ENCODE measurements at places on chromosomes 6 and 20.

DNA sequence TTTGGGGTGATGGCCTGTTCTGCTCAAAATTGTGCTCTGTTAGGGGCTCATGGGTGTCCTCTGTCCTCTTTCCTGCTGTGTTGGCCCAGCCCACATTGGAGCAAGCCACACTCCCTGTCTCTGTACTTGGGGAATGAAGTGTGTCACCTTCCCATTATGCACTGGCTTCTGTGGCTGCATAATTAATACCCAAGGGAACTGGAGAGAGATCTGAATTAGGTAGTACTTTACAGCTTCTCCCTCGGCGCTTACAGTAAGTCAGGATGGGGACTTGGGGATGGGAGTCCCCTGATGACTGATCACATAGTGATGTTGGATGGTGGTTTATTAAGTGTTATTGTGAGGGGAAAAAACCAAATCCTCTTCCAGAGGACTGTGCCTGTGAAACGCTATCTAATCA is 116.6 kb downstream of the FOXO3 start:
- DNase-seq = no peak

- DNase-seq = no peak
Observed at GRCh38 chr6:133966654-133967329, 13.8 kb downstream of the TBPL1 start.

DNA sequence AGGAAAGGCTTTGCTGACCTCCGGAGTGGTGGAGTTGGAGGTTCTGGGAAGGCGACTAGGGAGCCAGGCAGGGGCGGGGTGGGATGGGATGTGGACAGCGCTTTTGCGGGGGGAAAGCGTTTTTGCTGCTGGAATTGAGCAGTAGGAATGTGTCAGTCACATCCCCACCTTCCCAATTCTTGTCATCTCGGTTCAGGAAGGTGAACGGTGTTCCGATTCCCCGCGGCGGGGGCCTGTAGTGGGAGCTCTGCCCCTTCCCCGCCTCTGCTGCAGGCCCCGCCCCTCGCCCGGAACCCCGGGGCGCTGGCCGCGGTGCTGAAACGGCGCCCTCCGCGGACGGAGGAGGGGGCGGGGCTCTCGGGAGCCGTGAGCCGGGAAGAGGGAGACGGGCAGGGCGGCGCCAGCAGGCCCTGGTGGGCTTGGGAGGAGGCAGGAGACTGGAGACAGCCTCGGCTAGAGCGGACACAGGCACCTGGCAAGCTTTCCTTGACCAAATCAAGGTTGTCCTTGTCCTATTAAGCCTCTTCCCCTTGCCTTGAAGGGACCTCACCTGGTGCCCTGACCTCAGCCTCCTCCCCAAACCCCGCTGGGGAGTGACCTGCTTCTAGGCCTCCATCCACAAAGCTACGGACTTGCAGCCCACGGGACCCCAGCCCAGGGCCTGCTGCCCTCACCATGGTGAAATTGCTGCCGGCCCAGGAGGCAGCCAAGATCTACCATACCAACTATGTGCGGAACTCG is at the start of gene LHFPL5:
LHFPL5 (plus strand) TSS at position 357 of the 741 bp plus-strand sequence; CDS start at position 676, 319 bp downstream.
- peak; percentile 35 for DNase-seq

DNA sequence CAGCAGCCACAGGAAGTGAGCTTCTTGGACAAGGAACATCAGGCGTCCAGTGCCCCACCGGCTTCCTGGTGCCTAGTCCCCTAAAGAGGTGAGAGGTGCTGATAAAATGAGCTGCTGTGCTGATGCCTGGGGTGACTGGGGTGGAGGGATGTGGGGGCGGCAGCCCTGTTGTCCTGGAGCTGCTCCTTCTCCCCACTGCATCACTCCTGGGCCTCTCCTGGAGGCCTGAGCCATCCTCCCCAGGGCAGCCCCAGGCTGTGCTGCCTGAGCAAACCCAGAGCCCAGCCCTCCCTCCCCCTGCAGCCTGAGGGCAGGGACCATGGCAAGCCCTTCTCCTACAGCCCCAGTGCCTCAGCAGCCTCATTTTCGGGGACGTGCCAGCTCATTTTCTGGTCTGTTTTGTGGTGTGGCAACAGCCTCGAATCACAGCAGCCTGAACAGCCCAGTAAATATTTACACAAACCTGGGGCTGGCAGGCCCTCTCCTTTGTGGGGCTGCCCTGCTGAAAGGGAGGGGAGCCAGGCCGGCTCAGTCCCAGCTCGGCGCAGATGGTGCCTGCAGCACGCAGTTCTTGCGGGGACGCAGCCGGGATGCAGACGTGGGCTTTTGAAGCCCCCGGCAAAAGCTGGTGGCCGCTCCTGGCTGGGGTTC is 259.9 kb downstream of the DLL1 start:
- DNase-seq = no peak

DNA sequence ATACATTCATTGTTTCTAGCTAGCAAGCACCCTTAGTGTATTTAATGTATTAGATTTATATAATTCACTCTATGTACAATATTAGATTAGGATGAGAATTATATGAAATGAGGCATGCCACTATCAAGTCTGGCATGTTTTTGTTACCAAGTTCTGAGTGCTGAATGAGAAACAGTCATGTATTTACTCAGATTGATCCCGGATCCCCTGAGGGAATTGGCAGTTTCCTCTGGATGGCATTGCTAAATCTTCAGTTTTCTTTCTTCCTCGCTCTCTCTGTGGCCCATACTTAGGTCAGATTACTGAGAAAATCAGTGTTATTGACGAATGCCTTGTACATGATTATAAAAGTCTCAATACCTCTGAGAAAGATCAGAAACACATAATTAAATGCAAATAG is 66.6 kb downstream of the CDKAL1 start:
- DNase-seq = no peak

- no peak for DNase-seq
Observed at GRCh38 chr20:38883081-38883980, 42.9 kb upstream of the FAM83D start.

DNA sequence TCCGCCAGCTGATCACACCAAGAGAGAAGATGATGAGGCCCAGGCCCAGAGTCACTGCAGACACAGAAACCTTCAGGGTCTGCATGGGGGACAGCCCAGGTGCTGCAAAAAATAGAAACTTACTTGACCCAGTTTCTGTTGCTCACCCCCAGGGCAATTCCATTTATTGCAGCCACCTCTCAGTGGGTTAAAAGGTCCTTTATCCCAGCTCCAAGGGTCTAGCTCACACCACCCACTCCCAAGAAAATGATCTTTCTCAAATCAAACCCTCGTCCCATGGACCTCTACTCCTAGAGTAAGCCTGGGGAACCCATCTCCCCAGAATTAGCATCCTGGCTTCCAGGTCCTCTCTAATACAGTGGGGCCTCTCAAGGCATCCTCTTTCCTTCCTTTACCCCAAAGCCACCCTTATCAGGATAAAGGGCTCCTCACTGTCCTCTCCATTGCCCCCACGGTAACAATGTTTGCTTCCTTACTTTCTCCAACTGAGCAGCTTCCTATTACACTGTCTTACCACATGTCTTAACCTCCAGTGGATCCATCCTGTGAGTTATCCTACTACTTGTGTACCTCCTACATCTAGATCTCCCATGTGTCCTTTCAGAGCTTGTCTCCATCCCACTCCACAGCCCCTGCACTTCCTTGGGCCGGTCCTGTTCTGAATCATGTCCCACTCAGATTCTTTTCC is 5.1 kb downstream of the HLA-DMB start:
- DNase-seq = no peak

DNA sequence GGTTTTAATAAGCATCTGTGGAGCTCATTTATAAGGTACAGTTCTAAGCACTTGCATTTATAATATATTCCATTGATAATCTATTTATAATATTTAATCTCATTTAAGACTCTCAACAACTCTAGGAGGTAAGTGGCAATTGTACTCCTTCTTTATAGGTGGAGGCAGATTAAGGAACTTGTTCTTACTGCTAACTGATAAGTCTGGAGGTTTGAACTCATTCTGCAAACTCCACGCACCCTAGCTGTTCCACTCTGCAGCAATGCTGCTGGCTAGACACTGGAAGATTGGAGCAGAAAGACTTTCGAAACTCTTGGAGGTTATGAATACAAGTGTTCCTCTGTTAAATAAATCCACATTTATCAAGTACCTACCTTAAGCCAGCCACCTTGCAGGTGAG is 793 bp upstream of the HDAC2 start:
- DNase-seq = no peak

- DNase-seq = no peak
Observed at GRCh38 chr20:14445902-14446301, 108.5 kb upstream of the FLRT3 start.

- no peak for DNase-seq
Observed at GRCh38 chr20:22563062-22563965, 21.1 kb downstream of the FOXA2 start.

- DNase-seq = no peak
Observed at GRCh38 chr6:12286373-12287110, 3.6 kb upstream of the EDN1 start.

GRCh38 chr6:20137240-20137639 is 75.0 kb downstream of the MBOAT1 start:
- no peak for DNase-seq

DNA sequence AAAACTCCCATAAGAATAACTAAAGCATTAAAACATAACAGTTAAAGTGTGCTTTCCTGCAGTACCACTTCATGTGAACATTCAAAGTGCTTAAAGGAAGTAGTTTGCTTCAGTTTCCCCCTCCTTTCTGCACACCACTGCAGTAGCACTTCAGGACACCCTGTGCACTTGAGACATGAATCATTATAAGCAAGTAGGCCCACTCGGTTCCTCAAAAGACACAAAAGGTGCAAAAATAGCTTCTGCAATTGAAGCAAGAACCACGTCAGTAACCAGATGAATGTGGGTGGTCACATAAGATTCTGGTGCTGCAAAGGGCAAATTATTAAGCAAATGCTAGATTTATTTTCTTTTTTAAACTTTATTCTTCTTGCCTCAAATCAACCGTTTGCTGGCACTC is 160.6 kb downstream of the HIVEP2 start:
- no peak for DNase-seq

DNA sequence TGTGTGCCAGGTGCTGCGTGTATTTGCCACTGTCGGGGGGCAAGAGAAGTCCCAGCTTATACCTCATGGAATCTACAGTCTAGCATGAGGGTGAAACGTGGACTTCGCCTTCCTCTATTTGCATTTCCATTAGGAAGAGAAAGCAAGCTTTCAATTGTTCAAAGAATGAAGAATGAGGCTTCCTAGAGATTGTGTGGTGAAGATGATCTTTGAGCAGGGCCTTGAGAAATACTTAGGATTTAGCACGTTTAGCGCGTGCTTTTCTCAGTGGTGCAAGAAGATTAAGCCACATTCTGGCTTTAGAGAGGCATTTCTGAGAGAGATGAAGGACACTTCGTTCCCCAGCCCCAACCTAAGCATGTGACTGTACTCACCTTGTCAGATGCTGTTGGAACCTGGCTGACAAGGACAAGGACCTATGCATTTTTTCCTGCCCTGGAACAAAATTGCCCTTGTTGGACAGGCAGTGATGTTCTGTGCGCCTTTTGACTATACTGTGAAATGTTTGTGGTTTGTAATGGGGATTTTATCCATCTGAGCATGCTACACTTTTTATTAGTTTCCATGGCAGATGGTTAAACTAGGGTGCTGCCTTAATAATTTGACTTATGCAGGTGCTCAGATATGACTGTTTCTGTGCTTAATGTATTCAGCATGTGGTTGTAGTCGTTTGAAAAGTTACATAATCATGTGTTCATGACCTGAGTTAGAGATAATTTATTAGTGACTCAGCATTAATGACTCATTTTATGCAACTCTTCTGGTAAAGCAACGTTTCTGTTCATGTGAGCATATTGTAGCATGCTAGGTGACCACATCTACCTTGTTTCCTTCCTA is 10.7 kb downstream of the TULP4 start:
- DNase-seq = no peak

DNA sequence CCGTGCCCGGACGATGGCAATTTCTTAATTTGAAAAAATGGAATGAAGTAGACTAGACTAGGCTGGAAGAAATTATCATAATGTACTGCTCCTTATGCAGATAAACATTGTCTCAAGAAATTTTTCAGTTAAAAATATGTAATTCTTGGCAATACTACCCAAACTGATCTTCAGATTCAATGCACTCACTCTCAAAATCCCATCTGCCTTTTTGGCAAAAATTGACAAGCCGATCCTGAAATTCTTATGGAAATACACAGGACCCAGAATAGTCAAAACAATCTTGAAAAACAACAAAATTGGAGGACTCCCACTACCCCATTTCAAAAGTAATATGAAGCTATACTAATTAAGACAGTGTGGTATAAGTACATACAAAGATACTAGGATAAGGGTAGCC is 19.0 kb downstream of the SLC23A2 start:
- no peak for DNase-seq

- DNase-seq = no peak
Observed at GRCh38 chr6:67698534-67698933, 936.5 kb upstream of the ADGRB3 start.

GRCh38 chr20:44173116-44173515 is 13.9 kb downstream of the JPH2 start:
- no peak for DNase-seq

DNA sequence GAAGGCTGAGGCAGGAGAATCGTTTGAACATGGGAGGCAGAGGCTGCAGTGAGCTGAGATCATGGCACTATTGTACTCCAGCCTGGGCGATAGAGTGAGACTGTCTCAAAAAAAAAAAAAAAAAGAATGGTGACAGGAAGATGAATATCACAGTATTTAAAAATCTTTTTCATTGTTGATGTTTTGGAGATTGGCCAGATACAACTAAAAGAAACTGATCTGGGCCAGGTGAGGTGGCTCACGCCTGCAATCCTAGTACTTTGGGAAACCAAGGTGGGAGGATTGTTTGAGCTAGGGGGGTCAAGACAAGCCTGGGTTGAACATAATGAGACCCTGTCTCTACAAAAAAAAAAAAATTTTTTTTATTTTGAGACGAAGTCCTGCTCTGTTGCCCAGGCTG is 52.1 kb downstream of the TRAF3IP2 start:
- DNase-seq = no peak

DNA sequence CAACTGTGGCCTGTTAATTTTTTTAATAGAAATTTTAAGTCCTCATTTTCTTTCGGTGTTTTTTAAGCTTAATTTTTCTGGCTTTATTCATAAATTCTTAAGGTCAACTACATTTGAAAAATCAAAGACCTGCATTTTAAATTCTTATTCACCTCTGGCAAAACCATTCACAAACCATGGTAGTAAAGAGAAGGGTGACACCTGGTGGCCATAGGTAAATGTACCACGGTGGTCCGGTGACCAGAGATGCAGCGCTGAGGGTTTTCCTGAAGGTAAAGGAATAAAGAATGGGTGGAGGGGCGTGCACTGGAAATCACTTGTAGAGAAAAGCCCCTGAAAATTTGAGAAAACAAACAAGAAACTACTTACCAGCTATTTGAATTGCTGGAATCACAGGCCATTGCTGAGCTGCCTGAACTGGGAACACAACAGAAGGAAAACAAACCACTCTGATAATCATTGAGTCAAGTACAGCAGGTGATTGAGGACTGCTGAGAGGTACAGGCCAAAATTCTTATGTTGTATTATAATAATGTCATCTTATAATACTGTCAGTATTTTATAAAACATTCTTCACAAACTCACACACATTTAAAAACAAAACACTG is 10.1 kb downstream of the HFE start:
- DNase-seq = peak; percentile 38

DNA sequence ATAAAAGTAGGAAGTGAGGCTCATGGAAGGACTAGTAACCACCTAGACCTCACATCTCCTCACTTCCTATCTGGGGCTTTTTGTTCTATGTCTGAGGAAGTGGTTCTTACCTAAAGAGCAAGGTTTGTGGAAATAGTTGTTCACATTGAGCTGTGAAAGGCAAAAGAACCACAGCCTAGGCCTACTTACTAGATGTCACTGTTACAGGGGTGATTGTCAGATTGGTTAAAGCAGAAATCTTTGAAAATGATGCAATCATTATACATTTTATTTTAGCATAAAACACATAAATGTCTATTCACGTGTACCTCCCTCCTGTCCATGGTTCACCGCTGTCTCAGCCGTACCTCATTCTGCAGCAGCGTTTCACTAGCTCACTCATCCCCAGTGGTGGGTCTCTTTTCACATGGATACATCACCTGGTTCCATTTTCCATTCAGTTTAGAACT is 268.8 kb downstream of the TMEM242 start:
- DNase-seq = no peak
